ENCODE measurements at places on chromosomes 2 and 18.

DNA sequence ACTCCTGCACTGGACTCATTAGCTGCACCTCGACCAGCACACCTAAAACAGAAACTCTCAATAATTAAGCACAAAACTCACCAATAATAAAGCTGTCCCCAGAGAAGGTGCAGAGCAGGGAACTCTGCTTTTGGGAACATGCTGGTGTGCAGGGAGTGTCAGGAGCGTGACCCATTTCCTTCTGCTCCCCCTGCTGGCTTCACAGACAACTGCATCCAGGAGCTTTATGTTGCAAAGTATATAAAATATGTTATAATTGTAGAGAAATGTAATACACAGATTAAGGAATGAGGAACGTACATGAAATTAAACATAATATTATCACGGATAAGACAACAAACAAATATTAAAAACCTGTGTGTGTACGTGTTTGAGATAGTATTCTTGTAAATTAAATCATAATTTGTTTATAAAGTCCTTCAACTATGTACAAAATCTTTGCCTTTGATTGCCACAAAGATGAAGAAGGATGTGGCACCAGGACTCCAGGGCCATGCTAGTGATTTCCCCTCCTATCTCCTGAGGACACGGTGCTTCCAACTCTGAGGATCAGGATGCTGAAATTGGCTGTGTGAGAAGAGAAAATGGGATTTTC lies 68.6 kb upstream of the MAL start:
- no peak for DNase-seq

DNA sequence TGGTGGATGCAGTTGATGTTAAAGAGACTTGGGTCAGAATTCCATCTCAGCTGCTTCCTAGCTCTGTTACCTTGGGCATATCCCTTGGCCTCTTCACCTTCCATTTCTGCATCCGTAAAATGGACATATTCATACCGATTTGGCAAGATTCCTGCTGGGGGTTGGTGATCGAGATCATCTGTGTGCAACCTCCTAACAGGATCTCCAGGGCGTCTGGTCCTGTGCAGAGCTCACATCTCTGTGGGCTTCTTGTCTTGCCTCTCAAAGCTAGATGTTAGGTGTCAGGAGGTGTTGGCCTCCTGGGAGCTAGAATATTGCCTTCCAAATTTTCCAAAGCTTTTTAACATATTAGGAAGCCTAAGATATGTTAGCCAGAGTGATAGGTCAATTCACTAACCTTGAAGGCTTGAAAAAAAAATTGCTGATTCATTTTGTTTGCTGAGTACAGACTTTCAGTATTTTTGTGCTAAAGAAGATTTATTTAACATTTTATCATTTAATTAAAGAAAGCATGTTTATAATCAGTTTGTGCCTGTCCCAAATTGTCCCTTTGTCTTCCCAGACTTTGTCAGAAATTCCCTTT lies 69.7 kb upstream of the ZNF516 start:
- DNase-seq = no peak

GRCh38 chr18:21468514-21469164 lies 131.9 kb downstream of the ESCO1 start:
- DNase-seq = no peak

- no peak for DNase-seq
Observed at GRCh38 chr2:70888923-70889715, 46.6 kb upstream of the ATP6V1B1 start.

DNA sequence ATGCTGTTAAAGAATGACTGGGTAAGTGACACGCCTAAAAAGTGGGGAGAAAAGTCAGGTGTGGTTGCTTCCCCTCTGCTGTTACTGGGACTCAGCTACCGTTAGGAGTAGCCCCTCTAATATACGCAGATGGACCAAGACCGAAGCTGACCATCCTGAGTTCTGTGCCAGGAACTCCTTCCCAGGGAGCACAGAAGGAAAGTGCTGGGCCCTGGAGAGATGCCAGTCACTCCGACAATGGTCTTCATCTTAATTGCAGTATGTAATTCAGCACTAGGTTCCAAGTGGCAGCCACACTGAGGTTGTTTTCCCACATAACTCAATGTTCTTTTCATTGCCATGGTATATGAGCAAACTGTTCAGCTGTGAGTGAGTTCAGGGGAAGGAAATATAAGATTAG lies 19.6 kb upstream of the TMEM200C start:
- DNase-seq = no peak

DNA sequence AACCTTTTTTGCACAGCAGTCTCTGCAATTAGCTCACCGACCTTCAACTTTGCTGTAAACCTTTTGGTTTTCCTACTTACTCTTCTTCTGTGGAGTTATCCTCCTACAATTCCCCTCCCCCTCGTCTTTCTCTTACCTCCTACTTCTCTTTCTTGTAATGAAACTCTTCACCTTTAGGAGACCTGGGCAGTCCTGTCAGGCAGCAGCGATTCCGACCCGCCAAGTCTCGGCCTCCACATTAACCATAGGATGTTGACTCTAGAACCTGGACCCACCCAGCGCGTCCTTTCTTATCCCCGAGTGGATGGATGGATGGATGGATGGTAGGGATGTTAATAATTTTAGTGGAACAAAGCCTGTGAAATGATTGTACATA lies 8.3 kb downstream of the TBR1 start:
- no peak for DNase-seq

GRCh38 chr2:46311651-46312223 lies 14.5 kb downstream of the EPAS1 start:
- DNase-seq = no peak

GRCh38 chr2:64157792-64158191 lies 13.6 kb upstream of the PELI1 start:
- no peak for DNase-seq

DNA sequence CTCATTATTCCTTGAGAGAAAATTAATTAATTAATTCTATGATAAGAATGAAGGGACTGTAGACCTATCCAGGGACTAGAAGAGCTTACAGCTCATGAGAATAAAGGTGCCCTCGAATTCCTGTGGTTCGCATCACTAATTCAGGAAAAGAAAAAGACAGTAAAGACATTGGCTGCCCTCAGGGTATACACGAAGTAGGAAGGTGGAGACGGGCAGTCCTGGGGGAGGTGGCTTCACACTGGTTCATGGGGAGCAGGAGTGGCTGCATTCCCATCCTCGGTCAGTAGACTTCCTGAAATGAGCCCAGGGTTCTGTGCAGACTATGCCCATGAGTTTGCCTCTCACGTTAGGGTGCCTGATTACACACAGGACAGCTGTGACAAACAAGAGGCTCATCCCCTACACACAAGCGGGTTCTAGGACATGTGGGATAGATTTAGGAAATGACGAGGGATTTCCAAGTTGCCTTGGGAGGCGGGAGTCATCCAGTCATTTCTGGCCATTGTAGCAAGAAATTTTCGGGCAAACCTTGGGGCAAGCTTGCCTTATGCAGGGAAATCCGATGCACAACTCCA lies 282.2 kb downstream of the CYP26B1 start:
- no peak for DNase-seq

- DNase-seq = no peak
Observed at GRCh38 chr2:70835643-70836042, at the start of gene CD207. Gene CD207 (minus strand): TSS chr2:70835816. CDS start chr2:70835776, 40 bp downstream.

DNA sequence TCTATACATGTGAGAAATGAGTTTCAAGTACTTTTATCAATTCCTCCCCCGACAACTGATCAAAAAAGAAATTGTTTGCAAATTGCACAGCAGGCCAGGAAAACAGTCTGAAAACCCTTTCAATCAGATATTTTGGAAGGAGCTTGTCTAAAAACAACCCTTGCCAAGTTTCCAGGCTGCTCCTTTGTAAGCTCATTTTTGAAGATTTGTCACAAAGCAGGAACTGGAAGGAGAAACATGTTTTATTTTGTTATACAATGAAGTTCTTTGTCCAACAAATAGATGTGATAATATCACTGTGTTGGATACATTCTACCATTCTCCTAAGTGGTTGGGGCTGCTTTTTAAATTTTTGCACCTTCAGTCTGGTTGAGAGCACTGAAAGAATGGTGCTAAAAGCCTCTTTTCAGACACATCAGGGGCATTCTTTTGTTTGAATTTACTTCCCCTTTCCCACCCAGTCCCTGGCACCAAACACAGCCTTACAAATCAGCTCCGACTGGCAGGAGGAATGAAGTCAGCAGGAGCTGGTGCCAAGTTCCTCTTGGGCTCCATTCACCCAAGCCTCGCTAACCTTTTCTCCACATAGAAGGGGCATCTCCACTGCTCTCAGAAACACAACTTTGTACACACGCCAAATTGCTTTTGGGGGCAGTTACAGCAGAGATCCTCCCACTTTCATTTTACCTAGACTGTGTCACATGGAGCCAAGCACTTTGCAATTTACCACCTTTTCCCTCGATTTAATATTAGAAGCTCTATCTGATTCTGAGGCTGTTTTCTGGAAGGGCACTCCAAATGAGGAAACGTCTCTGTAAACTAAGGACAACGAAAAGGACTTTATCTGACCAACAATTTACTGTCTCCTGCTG lies 88.0 kb downstream of the C1D start:
- DNase-seq = no peak

- DNase-seq = no peak
Observed at GRCh38 chr2:117973498-117974082, 40.3 kb downstream of the CCDC93 start.

- DNase-seq = no peak
Observed at GRCh38 chr18:57649556-57650500, 28.2 kb upstream of the NARS1 start.

GRCh38 chr2:31474296-31474695 lies 59.8 kb upstream of the XDH start:
- no peak for DNase-seq

DNA sequence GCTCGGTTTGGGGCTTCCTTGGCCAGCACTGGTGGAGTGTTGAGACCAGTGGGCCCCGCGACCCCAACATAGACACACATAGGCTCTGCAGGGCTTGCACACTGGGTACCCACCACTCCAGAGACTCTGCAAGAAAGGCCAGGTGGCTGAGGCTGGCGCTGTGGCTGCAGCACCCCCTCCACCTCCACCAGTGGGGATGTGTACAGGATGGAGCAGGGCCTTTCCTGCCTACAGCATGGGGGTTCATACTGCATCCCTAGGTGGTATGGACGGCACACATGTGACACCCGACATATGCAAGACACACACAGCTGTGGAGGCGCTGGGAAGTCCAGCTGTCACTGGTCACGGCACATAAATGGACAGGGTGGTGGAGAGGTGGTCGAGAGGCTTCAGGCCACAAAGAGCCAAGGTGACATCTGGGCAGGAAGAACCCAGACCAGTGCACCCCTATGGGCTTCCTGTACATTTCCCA lies 1.3 kb downstream of the RNPEPL1 start:
- DNase-seq = no peak

GRCh38 chr18:35084494-35085449 lies 43.6 kb downstream of the MAPRE2 start:
- DNase-seq = no peak

DNA sequence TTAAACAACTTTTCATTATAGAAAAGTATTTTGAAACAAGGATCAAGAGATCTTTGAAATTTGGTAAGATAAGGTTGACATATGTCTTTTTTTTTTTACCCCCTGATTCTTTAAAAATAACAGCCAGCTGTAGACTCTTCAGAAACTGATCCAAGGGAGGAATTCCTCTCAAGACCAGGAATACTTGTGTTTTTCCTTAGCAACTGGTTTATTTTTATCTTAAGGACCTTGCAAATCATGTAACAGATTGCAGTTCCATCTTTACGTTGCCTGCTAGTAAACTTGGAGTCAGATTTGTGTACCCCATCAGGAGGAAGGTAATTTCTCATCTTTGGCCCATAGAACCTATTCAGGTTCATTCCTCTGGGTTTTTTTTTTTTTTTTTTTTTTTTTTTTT lies 71.6 kb downstream of the BOLA3 start:
- DNase-seq = no peak

- DNase-seq = no peak
Observed at GRCh38 chr2:79612999-79613398, 100.1 kb downstream of the CTNNA2 start.

DNA sequence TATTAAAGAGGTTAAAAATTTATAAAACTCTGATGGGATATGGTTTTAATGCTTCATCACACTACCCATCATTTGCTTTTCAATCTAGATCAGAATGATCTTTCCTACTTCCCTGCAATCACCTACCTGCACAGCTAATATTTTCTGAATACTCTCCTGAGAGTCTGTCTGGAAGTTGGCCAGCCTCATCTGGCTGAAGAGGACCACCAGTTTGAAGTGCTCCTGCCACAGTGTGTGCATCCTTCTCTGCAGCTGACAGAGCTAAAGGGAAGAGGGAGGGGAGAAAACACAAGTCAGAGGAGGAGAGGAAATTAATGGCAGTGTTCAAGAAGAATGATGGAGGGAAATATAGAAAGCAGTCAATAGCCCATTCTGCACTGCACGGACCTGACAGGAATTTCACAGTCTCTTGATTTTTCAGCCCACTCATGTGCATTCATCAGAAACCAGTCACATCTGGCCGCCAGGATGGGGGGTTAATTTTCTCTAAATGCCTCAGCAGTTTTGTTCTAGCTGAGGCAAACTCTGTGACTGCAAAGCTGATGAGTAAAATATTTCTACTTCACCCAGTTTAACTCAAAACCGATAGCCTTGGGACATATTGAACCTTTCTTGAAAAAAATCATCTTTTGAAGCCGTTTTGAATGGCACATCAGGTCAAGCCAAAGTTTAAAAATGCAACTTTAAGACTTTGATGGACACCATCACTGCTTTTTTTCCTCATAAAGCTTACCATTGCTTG lies 201.8 kb upstream of the KLHL14 start:
- no peak for DNase-seq

DNA sequence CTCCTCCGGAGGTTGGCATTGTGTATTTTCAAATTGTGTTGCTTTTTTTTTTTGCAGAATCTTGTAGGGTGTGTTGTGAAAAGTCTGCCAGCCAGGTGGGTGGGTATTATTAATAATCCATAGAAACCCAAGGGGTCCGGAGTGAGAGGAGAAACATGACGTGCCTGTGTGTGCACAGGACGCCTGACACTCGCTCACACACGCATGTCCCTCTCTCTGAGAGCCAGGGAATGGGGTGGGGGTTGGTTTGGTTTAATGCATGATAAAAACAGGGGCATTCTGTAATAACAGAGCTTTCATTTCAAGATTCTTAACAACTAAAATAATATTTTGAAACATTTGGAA lies 224.8 kb downstream of the FAM210A start:
- no peak for DNase-seq

DNA sequence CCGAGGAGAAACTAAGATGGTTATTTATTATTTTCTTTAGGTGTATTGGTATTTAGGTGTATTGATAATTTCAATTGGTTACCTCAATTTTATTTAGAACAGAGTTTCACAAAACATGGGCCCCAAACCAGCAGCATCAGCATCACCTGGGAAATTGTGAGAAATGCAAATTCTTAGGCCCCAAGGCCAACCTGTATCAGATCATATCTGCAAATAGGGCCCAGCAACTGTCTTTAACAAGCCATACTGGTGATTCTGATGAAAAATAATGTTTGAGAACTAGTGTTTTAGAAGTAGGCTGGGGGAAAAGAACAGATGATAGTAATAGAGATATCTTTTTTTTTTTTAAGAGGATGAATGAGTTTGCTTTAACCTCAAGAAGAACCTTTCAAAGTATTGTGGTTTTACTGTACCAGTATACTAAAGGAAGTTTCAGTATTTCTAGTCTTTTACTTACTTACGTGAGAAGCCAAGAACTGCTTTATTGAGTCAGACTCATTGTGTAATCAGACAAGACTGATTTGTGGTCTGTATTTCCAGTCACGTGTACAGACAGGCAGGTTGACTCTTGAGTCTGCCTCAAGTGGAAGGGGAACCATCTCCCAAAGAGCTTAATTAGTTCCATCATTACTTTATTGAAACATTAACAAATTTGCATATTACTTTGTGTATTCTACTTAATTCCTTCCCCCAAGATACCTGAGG lies 60.4 kb upstream of the GAREM1 start:
- DNase-seq = no peak
